Stimulated activated CD4-positive, alpha-beta T cell treated with anti-CD3 and anti-CD28 coated beads, Interleukin-1b, Interleukin-23, amount 100 ng/mL, for 4 hours (primary cell): ENCODE measurements at places on chromosomes 11 and 22.

DNA sequence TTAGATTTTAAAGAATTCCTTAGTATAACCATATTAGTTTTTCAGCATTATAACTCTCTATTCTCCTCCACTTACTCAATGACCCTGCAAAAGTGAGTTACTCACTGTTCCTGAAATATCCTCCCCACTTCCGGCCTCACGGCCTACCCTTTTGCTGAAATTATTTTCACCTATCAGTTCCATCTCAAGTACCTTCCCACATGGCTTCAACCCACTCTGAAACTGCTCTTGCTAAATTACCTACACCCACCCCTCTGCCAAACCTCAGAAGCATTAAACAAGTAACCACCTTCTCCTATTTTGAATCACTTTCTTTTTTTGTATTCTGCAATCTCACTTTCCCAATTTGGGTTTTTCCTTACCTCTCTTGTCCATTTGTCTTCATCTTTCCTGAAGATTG lies 37.7 kb downstream of the OR5P2 start:
- DNase-seq: no peak

DNA sequence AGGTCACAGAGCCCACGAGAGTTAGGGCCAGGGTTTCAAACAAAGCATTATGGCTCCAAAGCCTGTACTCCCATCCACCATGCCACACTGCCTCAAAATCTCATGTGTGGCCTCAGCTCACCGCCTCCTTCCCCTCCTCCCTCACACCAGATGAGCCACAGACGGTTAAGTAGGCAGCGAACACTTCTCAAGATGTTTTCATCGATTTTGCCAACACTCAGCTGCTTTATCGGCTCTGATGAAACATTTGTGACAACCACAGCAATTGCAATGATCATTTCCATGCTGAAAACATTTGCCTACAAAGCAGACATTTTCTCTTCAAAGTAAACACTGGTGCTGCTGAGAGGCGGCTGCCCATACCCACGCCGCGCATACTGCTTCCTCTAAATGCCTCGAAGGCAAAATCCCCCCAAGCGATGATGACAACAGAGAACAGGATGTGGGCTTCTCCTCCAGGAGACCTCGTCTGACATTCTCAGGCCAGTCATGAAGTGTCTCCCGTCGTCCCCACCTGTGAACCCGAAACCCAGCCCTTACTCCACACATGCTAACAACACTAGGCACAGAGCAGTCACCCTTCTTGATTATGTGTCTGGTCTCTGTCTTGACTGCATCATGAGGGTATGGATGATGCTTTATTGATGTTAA lies 599.2 kb downstream of the SOX6 start:
- no peak for DNase-seq

DNA sequence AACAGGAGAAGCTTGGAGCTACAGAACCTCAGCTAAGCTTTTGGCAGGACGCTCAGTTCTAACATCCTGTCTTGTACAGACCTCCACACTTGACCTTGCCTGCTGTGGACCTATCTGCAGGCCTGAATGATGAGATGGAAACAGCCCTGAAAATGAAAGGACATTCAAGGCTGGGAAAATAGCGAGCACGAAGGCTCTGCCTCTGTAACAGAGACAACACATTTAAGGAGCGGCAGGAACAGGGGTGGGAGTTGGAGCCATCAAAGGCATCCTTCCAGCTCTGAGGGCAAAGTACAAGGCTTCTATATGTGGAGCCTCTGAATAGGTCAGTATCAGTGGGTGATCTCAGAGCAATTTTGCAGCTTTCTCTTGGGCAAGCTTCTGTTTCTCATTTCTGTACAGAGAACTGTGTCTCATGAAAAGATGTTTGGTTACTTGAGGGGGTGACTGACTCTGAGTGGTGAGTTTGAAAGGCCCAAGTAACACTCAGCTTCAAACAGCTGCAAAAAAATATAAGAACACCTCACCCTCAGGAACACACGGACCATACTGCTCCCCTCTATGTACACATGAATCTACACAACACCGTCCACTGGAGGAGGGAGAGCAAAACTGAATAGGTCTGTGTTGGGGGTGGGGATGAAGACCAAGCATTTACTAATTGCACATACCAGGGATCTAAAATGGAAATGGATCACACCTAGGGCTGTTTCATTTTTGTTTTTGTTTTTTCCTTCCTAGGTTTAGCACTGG lies 101.6 kb downstream of the CCDC81 start:
- DNase-seq: no peak

DNA sequence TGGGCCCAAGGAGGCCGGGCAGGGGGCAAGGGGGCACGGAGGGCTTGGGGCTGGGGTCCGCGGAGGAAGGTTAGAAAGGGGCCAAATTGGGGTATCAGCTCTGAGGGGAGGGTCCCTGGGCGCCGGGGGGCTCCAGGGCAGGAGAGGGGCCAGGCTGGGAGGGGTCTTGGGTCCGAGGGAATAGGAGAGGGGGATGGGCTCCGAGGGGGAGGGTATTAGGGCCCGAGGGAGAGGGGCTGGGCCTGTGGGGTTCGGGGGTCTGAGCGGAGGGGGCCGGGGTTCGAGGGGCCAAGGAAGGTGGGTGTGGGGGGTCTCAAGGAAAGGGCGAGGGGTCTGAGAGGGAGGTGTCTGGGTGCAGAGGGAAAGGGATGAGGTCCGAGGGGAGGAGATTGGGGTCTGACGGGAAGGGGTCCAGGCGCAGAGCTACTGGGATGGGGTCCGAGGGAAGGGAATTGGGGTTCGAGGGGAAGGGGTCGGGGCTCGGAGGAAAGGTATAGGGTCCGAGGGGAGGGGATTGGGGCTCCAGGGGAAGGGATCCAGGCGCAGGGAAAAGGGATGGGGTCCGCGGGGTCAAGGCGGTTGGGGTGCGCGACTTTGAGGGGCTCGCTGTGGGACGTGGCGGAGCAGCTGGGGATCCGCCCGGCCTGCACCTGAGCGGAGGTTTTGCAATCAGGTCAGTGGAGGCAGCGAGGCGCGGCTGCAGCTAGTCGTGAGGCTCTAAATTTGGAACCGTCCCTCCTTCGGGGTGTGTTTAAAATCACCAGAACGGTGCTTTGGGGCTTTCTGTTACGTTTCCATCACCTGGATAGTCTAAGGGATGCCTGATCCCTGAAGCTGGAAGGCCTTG lies 728 bp downstream of the CTTN start:
- no peak for DNase-seq

- no peak for DNase-seq
These were observed 5.7 kb downstream of the CHRNA10 start for GRCh38 chr11:3665336-3666022.
